ENCODE measurements at places on chromosomes 12 and 14.
A peak's percentile ranks its signal among the peaks of the same experiment; 100 is the strongest.

- peak; percentile 14 for DNase-seq
Measured at GRCh38 chr12:94603434-94604365, 46.7 kb downstream of the TMCC3 start.

DNA sequence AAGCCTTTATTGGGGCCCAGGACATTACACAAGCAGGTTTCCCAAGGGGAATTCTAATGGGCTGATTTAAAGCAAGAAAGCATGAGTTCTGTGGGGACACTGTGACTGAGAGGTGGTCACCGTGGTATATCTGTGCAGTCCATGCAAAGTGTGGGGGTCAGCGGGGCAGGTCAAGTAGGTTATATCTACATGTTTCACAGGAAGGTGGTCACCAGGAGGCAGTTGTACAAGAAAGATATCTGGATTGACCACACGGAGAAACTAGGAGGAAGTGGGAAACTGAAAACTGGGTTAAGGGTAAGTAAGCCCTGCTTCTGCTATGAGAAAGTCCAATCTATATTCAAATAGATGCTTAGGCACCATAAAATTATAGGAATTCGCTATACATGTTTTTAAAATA, 77.8 kb upstream of the CNOT2 start:
- no peak for DNase-seq

DNA sequence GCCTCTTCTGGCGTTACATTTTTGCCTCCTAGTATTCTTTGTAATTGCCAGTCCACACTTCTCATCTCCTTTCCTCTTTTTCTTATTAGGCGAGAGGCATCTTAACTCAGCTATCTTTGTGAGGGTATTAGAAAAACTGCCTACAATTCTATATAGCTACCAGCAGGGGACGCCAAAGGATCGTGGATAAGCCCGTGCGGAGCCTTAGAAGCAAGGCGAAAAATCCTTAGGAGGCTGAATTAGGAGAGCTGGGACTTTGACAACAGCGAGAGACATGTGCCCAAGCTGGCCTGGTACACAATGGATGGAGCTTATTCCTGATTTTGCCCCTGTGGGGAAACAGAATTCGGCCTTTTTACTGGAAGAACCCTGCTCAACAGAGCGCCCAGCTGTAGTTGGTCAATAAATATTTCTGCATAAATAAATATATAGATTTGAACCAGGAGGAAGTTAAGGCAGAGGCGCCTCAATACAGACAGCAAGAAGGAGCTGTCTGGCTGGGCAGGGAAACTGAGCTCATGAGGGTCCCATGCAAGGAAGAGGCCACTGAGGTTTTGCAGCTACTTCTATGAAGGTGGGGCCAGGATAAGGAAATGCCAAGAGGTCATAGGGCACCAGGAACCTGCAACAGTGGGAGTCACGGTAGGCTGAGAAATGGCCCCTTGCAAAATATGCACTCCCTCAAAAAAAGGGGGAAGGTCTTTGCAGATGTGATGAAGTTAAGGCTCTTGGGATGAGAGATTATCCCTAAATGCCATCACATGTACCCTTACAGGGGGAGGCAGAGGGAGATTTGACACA, 14.6 kb upstream of the RBM19 start:
- no peak for DNase-seq

GRCh38 chr12:10068644-10069043, 30.1 kb downstream of the CLEC1A start:
- no peak for DNase-seq

DNA sequence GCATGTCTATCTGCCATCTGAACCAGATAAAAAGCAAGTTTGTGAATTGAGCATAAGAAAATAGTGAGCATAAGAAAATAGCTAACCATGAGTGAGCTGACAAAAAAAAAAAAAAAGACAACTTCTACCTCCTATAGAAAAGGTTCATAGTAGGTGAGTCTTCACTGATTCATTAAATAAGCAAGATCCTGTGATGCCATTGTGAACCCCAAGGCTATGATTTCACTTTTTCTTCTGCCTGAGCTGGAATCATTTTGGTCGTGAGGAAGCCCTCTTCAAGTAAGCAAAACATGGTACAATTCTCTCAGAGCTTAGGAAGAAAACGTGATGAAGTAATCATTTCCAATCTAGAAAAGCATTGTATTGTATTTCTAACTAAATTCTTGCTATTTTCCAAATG, 1.2 kb downstream of the PIK3C2G start:
- no peak for DNase-seq

- no peak for DNase-seq
Measured at GRCh38 chr14:54223831-54224402, 172.9 kb upstream of the CDKN3 start.

GRCh38 chr14:41457393-41457792, 149.3 kb upstream of the LRFN5 start:
- DNase-seq = no peak

DNA sequence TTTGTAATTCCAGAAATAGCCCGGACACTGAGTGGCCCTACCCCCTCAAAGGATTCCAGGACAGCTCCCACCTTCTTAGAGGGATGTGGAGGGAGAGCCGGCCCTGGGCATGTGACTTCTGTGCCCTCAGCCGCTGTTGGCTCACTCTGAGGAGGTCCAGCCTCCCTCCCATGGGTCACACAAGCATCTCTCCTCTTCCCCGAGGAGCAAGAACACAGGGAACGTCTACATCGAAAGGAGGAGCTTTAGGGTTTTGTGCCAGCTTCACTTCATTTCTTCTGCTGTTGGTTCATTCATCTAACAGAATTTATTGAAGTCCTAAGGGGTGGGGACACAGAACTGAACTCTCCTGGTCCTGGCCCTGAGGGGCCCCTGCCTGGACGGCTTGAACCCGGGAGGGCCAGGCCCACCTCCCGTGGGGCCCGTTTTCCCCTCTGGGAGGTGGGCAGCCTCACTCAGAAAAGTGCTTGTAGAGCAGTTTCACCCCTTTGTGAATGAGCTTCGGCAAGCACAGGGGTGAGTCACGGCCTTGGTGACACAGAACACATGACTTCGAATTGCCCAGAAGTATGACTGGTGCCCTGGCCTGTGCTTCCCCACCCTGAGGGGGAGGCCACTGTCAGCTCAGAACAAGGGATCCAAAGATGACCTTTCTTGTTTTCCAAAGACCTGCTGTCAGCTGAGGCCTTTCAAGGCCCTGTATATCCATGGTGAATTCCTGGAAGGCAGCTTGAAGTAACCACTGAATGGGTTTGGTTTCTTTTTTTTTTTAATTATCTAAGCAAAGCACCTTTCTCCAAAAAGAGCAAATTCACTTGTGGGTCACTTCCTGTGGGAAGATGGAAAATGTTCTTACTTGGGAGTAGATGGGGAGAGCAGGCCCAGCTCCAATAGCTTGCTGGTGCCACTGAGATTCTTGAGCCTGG, 39.2 kb downstream of the NFKBIA start:
- no peak for DNase-seq
